ENCODE measurements at places on chromosomes 5 and 9.

DNA sequence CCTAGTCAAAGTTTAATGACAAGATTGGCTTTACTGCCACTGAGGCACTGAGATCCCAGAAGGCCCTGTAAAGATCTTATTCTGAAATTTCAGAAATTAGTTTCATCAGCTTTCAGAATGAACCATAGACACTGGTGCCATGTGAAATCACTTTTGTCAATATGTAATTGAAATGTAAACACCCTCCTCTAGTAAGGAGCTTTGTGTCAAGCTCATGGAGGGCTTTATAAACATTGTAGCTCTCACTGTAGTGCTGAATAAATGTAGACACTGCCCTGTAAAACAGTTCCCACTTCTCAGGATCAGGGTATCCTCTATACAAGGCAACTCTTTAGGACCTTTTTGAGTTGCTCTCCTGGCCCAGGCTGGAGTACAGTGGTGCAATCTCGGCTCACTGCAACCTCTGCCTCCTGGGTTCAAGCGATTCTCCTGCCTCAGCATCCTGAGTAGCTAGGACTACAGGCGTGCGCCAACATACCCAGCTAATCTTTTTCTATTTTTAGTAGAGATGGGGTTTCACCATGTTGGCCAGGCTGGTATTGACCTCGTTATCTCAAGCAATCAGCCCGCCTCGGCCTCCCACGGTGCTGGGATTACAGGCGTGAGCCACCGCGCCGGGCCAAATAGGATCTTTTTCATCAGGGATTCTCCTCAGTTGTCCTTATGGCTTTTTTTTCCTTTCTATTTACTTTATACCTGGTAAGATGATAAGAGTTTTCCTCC, 1823.9 kb upstream of the CDH9 start:
- DNase-seq, result no peak

DNA sequence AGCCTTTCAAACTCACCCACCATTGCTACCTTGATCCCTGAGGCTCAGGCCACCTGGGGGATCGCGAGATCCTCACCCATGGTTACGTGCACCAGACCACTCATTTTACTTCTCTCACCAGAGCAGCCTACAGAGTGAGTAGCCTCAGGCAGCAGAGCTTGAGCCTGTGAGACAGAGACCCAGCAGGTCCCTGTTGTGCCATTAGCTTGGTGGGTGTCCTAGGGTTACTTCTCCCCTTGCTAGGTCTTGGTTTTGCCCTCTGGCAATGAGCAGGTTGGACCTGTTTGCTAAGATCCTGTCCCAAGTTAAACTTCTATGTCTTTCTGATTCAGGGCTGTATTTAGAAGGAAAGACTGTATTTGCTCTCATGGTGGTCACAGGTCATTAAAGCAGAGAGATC, 21.8 kb downstream of the WHRN start:
- no peak for DNase-seq

GRCh38 chr9:131138676-131139075, 13.3 kb downstream of the NUP214 start:
- no peak for DNase-seq

DNA sequence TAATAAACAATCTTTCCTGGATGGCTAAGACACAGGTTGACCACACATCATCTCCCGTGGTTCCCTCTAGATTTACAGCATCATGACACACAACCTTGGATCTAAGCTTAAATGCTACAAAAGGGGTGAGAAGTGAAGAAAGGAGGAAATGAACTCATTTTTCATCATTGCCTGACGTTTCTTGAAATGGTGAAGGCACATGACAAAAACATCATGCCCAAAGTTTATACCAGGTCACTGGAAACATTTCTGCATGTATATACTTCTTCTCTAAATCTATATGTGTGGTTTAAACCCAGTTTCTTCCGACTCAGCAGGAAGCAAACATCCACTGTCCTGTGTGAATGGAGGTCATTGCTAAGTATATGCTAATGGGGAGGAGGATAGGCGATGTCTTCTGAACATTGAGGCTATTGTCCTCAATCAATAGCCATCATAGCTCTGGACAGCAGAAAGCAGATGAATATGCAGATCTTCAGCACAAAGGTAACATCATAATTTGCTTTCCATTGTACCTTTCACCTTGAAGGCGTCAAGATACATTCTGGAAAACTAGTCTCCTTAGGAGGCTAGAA, 137.4 kb downstream of the MED27 start:
- no peak for DNase-seq

GRCh38 chr9:119343059-119343990, 25.9 kb downstream of the BRINP1 start:
- no peak for DNase-seq

- no peak for DNase-seq
Observed at GRCh38 chr9:18058564-18059442, 415.1 kb upstream of the ADAMTSL1 start.

DNA sequence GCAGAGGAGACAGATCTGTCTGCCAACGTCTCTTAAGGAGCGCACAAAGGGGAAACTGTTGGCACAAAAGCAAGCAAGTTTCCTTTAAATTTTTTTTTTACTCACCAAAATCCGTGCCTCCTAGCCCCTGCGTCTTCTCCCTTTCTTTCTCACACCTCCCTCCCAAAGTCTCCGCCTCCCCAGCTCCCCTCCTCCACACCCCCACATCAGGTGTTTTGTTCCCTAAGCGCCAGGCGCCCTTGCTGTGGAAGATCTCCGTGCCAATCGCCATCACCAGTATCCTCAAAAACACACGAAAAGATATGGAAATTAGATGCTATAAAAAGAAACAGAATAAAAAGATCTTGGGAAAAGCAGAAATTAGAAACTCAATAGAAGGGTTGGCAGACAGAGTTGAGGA, 87.6 kb downstream of the DRD1 start:
- DNase-seq, result no peak

DNA sequence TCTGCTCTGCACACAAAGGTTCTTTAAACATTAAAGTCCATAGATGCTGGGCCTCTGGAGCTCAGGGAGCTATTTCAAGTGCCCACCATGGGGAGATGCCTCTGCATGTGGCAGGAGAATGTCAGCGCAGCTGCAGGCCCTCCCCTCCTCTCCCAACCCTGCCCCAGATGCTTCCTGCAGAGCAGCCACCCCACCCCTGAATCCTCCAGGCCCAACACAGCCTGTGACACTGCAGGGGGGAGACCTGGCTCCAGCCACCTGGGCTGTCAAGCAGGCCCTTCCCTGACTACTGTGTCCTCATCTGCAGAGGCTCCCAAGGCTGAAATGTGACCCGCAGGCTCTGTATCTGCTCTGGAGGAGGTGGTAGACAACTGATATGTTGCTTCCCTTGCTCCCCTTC, 213.9 kb downstream of the GABBR2 start:
- peak; percentile 52 for DNase-seq

DNA sequence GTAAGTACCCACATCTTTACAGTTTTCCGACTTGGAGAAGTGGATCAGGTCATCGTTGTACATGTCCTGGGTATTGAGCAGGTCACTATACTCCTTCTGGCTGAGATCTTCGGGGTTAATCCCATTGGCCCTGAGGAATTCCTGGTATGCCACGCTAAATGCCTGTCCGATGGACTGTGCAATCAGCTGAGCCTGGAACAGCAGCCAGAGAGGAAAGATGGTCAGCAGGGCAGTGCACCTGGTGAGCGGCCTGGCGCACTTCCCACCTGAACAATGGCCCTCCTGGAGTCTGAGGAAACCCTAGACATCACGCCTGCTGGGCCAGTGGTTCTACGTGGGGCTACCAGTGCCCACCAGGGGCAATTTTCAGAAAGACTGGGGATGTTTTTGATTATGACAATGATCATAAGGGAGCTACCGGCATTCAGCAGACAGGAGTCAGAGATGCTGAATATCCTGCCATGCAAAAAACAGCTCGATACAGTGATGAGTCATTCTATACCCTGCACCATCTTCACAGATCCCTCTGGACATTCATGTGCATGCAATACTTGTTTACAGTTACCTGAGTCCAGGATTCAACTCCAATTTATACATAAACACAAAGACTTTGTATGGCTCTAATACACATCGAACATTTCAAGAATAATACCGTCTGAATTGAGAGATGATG, 127.2 kb downstream of the ENTREP1 start:
- no peak for DNase-seq

- no peak for DNase-seq
Observed at GRCh38 chr5:1934801-1935429, 52.2 kb upstream of the IRX4 start.

- DNase-seq, result no peak
Observed at GRCh38 chr5:137086342-137086741, 412.8 kb downstream of the SPOCK1 start.

DNA sequence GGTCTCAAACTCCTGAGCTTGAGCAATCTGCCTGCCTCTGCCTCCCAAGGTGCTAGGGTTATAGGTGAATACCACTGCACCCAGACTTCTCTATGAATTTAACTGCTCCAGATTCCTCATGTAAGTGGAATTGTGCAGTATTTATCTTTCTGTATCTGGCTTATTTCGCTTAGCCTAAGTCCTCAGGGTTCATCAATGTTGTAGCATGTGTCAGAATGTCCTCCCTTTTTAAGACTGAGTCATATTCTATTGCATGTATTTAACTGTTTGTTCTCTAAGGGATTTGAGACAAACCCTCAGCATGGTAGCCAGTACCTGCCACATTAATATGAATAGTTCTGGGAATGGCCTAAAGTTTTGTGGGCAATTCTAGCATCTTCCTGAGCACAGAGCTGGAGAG, 53.9 kb upstream of the TUT7 start:
- no peak for DNase-seq

- no peak for DNase-seq
Observed at GRCh38 chr9:17987189-17987588, 408.3 kb downstream of the SH3GL2 start.

DNA sequence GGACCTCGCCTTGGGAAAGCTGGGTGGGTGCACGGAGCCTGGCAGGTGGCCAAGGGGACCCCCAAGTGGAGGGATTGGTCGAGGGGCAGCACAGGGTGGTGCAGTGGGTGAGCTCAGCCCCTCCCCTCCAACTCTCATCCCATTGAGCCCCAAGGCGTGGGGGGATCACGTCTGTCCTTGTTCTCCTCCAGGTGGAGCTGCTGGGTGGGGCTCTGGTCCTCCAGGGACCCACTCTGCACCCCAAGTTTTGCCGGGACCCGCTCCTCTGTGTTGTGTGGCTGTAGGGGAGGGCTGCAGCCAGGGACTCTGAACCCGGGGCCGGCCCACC, 3.6 kb upstream of the FUT7 start:
- no peak for DNase-seq

DNA sequence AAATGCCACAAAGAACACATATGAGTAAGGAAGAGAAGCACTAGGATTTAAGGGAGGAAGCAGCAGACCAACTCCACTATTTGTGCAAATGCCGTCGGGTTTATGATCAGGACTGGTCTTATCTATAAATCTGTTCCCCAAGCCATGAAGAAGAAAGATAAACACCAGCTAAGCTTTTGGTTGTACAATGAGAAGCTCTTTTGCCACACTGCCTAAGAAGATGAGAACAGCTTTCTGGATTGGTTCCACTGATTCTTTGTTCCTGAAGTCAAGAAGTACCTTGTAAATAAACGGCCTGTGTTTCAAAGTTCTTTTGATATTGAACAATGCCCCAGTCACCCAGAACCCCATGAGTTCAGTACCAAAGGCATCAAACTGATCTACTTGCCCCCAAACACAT, 93.9 kb downstream of the RFX3 start:
- DNase-seq, result no peak

- DNase-seq, result no peak
Observed at GRCh38 chr9:20144197-20144596, 355.4 kb upstream of the SLC24A2 start.

GRCh38 chr5:151895660-151896030, 29.0 kb downstream of the GLRA1 start:
- DNase-seq, result no peak

GRCh38 chr5:73909474-73909873, 283.5 kb downstream of the ARHGEF28 start:
- no peak for DNase-seq

- no peak for DNase-seq
Observed at GRCh38 chr5:25944786-25945185, 1093.6 kb downstream of the CDH9 start.

DNA sequence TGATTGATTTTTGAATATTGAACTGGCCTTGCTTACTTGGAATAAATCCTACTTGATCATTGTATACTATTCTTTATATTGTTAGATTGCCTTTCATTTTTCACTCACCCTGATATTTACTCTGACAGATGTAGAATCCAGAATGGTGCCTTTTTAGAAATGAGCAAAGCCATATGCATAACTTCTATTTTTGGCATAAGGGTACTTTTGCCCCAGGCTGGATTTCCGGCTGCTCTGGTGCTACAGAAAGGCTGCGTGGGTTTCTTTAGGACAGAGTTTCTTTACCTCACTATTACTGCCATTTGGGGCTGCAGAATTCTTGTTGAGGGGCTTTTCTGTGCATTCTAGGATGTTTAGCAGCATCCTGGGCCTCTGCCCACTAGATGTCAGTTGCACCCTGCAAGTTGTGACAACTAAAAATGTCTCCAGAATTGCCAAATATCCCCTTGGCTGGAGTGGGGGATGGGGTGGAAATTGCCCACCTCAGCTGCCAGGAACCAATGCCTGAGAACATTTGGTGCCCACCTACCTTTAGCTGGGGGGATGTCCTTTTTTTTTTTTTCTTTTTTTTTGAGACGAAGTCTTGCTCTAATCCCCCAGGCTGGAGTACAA, 50.1 kb downstream of the SLC36A1 start:
- no peak for DNase-seq

- DNase-seq, result no peak
Observed at GRCh38 chr5:82551192-82551591, 273.0 kb upstream of the RPS23 start.

DNA sequence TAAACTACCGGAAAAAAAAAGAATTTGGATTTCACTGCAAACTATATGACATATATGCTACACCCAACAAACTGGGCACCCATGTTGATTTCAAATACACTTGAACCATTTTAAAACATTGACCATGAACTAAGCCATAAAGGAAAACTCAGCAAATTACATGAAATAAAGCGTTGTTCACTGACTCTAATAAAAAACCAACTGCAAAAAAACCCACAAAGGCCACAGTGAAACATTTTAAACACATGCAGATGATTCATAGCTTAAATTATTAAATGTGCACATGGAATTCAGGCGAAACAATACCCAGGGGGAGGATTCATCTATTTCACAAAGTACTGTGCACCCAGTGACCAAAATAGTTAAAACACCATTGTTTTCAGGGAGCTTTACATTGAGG, 33.3 kb downstream of the MTRR start:
- no peak for DNase-seq

- no peak for DNase-seq
Observed at GRCh38 chr5:126847826-126848251, 70.9 kb downstream of the LMNB1 start.
